ENCODE measurements at places on chromosomes 6 and 20.

DNA sequence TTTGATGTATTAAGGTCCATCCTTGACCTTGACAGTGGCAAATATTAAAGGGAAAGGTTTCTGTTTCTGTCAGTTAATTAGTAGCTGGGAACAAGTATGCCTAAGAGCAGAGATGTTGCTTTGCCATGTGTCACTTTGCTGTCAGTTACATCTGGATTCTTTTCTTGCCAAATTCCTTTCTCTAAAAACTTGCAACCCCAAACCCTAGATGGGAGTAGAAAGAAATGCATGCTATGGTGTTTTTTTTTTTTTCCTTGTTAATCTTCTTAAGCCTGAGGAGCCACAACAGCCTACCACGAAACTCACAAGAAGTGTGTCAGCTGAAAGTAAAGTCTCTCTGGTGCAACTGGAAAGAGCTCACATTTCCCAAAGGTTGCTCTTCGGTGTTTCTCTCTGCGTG, 18.0 kb upstream of the CLDN20 start:
- no peak for DNase-seq

DNA sequence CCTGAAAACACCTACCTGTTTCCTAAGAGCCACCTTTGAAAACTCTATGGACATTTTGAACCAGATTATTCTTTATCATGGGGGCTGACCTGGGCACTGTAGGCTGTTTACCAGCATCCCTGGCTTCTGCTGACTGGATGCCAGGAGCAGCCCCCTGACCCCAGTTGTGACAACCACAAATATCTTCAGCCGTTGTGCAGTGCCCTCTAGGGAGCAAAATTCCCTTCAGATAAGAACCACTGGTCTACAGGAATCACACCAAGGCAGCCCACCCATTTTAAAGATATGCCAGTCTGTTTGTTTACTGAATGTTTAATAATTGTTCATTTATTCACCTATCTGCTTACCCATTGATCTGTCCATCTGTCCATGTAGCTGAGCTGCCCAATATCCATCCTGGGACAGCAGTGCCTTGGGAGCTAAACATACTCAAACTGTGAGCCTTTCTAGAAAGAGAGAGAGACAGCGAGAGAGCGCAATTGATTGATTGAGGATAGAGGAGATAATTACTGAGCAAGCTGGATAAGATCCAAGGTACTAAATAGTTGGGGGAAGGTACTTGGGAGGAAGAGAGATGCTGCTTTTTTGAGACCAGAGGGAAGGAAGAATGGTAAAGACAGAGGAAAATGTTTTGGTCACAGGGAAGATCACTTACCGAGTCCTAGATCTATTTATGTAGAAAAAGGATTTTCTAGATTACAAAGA, 276.8 kb downstream of the NRN1 start:
- no peak for DNase-seq

DNA sequence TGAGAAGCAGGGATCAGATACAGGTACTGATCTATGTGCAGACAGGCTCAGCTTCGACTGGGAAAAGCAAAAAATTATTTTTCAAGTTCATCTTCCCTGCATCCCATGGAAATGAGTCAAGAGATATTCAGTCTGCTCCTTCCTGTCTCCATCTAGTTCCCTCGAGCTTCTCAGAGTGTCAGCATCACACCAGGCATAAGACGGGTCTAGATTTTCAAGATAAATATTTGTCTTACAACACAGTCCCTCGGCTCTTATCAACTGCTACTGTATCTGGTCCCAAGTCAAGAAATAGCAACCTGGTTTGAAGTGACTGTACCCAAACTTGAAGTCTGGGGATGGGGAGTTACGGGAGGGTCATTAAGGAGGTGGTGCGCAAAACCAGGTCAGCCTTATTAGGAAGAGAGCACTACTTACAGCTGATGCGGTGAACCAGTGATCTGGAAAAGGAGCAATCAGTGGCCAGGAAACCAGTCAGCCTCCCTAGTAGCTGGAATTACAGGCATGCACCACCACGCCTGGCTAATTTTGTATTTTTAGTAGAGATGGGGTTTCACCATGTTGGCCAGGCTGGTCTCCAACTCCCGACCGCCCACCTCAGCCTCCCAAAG, 29.7 kb downstream of the ZMYND8 start:
- no peak for DNase-seq

GRCh38 chr6:143323729-143324470, 126.6 kb downstream of the ADAT2 start:
- no peak for DNase-seq
